HFF-Myc (cell line): ENCODE measurements at places on chromosomes 2 and 18.

DNA sequence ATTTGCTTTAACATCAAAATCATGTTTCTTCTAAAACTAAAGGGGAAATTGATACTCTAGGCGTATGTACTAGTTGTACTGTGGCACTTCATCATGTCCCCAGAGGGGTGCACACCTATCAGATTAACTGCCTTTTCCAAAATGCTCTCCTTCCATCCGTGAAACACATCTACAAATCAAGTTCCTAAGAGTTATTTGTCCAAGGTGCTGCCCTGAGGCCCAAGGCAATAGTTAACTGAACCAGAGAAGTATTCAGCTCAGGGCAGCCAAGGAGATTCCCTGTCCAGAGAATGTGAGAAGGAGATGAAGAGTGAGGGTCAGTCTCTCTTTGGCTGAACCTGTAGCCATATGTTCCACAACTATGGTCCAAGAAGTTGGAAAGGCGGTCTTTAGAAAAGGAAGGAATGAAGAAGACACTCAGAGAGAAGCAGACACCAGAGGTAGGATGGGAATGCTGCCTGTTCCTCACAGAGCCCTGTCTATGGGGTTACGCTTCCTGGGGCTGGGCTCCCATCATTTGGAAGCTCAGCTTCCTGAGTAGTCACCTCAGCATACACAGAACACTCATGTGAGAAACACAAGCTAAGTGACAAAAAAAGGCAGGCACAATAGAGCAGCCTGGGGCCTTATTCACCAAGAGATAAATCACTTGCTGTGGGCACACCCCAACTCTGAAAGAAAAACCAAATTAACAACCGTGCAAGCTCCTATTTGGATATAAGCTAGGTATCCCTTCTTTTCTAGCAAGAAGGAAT, 55.6 kb downstream of the ANKRD44 start:
- no peak for DNase-seq

GRCh38 chr18:48308027-48308635, 101.1 kb downstream of the ZBTB7C start:
- DNase-seq, result no peak

DNA sequence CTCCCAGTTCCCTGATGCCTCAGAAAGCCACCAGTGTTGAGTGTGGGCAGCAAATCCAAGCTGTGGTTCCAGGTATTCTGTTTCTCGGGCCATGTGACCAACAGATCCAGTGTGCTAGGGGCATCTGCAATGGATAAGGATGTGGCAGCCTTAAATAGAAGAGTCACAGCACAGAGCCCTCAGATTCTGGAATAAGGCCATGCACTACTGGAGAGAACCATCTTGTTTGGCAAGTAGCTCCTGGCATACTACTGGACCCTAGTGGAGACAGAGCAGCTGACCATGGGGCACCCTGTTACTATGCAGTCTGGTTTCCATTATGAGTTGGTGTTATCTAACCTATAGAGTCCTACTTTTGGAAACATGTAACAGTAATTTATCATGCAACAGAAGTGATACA, 53.3 kb upstream of the ZBTB7C start:
- no peak for DNase-seq

DNA sequence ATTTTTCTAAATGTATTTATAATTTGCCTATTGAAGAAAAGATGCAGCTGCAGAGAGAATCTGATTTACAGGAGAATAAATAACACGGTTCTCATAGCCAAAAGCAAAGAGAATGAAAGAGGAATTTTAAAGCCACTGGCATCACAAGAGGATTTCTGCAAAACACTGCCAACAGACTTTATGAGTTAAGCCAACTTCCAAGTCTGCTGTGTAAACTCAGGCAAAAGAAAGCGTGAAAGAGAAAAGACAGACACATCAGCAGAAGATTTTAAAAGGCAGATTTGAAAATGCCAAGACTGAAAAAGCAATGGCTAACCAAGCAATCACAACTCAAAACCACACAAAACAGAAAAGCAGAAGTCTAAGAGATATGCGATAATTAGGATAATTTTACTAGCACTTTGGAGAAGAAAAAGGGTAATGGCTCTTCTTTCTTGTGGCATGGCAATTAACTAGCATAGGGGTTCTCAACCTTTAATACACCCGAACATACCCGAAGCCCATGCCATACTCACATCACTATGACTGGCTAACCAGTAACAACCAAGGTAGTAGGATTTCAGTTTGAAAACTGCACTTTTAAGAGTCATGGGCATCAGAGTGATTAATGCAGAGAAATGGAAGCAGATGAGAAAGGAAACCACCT, 4.9 kb downstream of the DARS1 start:
- DNase-seq, result no peak

DNA sequence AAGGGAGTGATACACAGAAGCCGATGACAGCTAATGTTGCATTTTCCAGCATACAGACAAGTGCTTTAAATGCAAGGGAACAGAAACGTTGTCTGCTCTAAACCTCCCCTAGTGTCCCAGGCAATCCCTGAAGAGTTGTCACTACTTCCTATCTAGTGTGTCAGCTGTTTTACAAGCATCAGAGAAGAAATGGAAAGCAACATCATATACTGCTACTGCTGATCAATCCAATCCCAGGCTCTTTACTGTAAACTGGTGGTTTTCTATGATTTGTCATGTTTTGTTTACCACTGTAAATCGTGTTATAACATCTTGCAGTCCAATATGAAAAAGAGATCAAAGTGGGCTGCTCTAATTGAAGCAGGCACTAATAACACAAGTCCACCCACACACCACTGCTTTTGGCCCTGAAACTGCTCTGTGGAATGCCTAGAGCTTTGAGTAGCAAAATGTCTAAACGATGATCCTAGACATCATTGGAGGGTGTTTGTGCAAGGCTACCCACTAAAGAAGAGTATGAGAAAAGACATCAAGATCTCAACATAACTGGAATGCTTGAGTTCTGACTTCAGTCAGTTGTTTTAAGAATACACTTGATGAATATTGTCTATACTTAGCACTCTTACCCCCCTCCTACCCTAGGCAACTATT, 18.1 kb upstream of the ROCK1 start:
- DNase-seq, result no peak

DNA sequence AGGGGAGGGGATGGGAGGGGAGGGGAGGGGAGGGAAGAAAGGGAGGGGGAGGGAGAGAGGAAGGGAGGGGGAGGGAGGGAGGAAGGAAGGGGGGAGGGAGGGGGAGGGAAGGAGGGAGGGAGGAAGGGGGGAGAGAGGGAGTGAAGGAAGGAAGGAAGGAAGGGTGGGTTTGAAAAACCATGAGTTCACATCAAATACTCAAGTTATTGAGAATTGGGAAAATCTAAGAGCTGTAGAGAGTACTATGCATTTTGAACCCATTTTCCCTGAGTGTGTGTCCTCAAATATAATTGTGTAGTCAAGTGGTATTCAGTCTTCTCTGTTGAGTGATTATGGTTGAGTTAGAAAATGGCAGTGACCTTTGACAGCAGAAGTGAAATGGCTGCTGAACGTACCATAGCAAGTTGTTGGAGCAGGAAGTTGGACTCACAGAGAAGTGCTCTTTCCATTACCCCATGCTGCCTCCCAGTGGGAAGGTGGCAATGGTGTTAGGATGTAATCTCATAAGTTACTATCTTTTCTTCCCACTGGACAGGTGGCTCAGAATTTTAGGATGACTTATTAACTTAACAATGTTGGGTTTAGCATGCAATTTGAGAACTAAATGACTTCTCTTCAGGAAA, 214.6 kb downstream of the SETBP1 start:
- DNase-seq, result peak; percentile 20

- DNase-seq, result no peak
Observed at GRCh38 chr18:67432806-67433205, 83.7 kb downstream of the DSEL start.

DNA sequence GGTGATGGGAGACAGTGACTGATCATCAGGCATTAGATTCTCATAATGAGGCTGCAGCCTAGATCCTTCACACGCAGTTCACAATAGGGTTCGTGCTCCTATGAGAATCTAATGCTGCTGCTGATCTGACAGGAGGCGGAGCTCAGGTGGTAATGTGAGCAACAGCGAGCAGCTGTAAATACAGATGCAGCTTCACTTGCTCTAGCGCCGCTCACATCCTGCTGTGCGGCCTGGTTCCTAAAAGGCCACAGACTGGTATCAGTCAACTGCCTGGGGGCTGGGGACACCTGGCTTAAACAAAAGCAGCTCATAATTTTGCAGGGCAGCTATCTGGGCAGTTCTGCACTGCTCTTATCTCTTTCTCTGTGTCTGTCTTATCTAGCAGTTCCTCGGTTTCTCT, 20.4 kb upstream of the CD226 start:
- DNase-seq, result no peak

DNA sequence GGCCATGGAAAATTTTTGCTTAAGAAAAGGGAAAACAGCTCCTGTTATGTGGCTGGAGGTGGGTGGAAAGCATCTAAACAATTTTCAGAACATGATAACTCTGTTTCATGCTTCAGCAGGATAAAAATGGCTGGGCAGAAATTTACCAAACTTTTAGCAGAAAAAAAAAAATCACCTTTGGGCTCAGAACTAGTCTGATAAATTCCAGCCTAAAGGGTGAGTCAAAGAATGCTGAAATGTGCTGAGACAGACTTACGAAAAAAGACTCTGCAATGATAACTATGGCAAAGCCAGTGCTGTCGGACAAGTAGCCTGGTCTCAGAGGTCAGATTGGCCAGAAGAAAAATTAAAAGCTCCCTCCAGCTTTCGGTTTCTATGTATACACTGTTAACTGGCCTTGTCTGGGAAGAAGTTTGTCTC, 123.6 kb downstream of the LRATD1 start:
- DNase-seq, result no peak

GRCh38 chr2:145399131-145399530, 879.2 kb upstream of the ZEB2 start:
- no peak for DNase-seq

DNA sequence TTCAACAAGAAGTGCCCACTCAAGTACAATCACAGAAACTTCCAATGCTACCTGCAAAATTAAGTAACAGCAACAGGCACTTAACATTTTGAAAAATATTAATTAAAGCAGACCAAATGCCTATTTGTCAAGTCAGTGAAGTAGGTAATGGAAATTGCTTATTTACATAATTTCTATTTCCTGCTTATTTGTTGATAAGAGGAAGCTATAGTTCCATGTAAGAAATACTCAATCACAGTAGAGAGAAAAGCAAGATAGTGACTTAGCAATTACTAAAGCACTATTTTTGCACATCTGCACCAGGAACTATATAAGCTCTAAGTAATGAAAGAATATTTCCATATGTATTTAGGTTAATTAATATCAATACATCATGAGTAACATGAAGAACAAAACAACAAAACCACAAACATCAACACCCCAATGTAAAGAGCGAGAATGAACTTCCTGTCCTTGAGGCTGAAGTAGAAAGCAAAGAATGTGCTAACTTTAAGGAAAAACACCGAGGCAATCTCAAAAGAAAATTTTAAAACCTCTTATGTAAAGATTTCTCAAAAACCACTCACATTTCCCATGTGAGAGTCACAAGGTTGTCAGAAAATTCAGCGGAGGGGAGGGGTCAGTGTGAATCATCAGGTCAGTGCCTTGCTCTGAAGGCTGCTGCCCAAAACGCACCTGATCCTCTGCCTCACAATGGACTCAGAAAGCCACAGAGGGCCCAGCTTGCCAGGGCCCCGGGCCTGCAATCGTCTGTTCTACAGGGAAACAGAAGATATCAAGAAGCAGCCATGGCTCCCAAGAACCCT, 12.5 kb downstream of the NPC1 start:
- DNase-seq, result no peak

DNA sequence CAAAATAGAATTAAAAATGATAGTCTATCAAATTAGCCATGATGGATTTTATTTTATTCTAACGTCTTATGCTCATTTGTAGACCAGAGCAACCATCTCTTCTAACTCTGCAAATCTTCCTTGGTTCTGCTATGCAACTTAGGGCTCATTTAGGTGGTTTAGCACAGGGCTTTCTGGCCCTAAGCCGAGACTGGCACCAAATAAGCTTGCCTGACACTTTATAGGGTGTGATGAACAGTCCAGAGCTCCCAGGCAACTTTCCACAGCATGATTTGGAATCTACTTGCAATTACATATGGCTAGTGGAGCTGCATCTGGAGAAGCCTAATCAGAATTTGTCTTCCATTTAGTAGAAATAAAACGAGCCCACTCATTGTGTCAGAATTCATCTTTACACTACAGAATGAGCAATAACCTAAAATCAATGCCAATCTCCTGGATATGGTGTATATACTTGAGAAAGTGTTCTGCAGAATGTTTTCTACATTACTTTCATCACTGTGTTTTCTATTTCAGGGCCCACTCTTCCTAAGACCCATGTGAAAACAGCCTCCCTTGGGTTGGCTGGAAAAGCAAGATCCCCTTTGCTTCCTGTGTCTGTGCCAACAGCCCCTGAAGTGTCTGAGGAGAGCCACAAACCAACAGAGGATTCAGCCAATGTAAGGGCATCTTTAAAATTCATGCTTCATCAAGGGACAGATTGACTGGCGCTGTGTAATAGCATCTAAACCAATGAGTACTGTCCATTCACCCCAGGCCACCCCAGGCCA, 698.2 kb downstream of the MBD2 start:
- no peak for DNase-seq
